ENCODE measurements at places on chromosomes 1 and 21.

DNA sequence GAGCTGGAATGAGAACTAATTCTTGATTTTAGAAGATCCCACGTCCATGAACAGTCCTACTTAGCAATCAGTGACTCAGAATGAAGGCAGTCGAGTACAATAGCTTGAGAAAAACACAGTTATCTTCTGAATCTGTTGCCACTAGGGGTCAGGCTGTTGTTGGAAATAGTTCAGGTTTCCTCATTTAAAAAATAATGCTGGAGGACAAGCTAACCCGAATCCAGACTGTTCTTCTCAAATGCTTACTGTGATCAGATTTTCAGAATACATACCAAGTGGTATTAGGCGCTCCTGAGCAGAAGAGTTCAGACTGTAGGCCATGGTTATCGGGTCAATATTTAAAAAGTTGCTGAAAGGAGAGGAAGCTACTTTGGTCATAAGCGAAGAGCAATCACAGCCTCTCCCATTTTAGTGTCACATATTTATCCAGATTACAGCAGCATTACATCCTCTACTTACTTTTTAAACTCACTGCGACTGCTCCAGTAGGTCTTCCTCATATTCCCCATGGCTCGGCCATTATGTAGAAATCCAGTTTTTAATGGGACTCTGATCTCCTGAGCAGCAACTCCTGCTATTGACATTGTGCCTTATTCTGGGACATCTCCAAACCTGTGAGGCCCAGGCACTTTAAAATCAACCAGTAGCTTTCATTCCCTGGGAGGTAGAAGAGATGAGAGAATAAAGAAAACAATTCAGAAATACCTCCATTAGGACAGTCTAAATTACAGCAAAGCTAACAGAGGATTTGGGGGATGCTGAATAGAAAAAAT is 10.9 kb downstream of the ERRFI1 start:
- DNase-seq: no peak

- DNase-seq: no peak
Measured at GRCh38 chr1:17232759-17233661, 15.9 kb upstream of the PADI3 start.

DNA sequence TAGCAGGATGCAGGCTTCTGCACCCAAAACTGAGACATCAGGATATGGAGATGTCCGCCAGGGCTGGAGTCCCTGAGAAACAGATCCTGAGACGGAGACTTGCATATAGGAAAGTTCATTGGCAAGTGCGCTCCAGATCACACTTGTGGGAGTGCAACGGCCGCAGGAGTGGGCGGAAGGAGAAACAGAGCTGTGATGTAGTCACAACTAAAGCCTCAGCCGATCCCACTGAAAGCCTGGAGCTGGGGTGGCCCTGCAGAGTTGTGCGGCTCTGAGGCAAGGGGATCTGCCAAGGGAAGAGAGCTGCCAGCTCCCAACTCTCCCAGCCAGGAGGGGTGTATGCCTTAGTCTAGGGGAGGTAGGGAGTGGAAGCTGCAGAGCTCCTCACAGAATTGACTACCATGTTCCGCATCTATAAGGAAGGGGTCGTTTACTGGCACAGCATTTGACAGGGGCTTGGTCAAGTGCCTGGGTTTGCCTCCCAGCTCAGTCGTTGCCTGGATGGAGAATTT is 42.1 kb upstream of the PLA2G2C start:
- DNase-seq: no peak

DNA sequence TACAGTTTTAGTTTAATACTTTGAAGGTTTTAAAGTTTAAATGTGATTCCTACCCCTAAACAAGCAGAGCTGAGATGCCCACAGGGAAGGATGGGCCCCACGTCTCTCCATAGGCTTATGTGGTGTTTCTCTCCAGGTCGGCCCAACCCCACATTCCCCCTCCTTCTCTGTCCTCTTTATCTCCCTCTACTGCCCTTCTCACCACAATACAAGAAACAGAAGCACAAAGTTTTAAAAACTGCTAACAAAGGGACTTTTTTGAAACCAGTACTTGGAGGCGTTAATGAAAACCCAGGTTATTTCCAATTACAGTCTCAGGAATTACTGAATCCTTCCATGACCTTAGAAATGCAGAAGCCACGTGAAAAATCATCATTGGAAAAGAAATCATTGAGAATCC is 324.0 kb downstream of the NTNG1 start:
- no peak for DNase-seq

DNA sequence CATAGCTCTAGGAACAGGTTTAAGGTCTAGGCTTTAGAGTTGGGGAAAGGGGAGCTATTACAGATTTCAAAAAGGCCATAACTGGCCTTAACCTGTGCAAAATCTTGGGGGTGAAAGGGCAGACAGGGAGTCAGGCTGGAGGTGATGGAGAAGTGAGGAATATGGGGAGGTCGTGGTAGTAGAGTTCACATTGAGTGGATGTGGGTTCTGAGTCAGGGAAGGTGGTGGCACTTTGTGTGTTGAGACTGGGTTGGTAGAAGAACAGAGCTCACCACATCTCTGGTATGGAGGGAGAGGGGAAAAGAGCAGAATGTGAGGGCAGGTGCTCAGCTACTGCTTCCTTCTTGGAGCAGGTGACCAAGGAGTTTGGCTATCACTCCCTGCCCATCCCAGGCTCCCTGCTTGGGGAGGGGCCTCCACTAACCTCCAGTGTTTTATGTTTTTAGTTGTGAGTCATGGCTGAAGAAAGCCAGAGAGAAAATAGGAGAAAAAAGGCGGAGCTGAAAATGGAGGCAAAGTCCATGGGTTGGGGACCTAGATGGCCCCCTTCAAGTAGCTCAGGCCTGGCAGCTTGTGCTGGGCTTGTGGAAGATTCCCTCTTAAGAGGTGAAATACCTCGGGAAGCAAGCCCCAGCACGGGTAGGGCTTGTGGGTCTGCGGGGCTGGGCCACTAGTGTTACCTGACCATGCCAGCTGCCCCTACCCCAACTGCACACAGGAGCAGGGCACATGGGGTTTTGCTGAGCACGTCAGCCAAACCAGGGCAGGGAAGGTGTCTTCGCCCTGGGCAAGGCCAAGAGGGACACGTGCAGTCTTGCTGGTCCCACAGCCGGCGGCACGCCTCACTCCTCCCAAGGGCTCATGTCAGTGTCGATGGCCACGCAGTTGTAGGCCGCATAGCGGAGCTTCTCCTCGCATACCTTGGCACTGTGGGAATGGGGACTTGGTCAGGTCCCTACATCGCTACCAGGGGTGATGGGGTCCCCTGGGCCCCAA is 8.2 kb downstream of the HECTD3 start:
- DNase-seq: no peak

DNA sequence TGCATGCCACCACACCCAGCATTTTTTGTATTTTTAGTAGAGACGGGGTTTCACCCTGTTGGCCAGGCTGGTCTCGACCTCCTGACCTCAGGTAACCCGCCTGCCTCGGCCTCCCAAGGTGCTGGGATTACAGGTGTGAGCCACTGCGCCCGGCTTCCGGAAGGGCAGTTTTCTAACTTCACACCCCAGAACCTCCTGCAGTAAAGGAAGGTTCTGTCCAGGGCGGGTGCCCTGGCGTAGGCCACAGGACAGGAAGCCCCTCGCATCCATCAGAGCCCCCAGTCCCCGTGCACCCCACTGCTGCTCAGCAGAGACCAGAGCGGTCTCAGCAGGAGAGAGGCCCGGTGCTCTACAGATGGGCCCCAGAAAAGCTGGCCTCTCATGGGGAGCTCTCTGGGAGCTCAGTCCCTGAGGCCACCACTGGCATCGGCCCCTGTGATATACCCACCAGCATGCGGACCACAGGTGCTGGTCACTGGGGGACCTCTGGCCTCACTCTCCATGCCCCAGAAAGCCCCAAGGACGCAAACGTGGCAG is 4.1 kb upstream of the DNMT3L start:
- DNase-seq: no peak

GRCh38 chr1:26686795-26687194 is 9.0 kb upstream of the ARID1A start:
- DNase-seq: no peak

DNA sequence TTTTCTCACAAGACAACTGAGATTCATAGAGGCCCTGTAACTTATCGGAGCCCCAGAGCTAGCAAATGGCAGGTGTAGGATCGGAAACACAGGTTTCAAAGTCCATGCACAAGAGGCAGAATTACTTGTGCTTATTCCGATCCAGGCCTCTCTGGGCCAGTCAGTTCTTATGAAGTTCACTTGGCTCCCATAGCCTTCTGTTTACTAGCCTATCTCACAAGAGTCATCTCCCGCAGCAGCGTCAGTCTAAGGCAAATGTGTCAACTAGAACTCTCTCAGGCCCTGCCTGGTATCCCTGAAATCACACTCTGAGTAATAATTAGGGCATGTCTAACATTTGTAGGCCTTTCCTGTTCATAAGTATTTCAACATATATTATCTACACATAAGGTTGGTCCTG is 43.3 kb downstream of the PHC2 start:
- DNase-seq: no peak

- no peak for DNase-seq
Measured at GRCh38 chr1:30899577-30900389, 8.8 kb downstream of the SDC3 start.

- DNase-seq: no peak
Measured at GRCh38 chr1:98260839-98261238, 340.0 kb upstream of the DPYD start.

DNA sequence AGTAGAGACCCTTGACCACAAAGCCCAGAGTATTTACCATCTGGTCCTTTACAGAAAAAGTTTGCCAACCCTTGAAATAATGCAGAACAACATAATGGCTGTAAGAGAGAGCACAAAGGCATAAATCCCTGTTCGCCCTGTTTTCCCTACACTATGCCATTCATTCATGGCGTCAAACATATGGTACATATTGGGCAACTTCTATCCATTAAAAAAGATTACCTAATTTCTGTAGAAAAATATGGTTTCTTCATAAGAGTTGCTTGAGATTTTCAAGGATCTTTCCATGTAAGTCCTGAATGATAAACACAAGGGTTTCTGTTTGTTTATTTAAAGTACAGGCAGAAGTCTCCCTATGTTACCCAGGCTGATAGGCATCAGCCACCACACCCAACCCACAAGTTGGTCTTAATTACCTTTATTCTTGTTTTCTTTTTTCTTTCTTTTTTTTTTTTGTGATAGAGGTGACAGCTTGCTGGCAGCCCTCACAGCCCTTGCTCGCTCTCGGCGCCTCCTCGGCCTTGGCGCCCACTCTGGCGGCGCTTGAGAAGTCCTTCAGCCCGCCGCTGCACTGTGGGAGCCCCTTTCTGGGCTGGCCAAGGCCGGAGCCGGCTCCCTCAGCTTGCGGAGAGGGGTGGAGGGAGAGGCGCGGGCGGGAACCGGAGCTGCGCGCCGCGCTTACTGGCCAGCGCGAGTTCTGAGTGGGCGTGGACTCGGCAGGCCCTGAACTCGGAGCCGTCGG is 68.3 kb upstream of the NR5A2 start:
- no peak for DNase-seq

DNA sequence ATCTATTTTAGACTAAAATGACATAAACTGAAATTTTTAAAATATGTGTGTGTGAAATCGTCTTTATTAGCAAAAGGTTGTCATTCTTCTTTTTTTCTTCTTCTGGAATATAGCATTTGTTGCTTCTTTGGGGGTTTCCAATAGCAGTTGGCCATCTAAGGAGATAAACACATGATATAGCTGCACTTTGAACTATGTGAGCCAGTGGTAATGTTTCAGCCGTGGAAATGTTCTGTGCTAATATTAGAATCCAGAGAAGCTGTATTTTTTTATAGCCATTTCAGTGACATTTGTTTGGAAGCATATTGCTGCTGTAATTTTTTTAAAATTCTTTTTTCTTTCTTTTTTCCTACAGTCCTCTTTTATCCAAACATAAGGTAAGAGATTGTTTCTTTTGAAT is 75.1 kb downstream of the CNST start:
- DNase-seq: no peak

DNA sequence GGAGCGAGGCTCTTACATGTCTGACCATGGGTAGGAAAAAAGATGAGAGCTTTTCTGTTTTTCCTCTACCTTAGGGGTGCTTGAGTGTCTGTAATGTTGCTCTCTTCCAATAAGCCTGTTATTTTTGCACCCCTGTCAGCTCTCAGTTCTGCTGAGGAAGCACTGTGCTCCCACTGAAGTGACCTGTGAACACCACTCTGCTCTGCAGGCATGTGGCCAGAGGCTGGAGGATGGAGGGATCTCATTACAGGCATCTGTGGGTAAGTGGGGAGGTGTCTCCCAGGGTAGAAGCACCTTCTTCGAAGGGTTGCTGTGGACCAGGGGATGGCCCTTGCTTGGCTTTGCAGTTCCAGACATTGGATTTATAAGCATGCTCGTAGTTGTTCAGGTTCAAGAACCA is 56.8 kb upstream of the RBM15 start:
- no peak for DNase-seq

- DNase-seq: no peak
Measured at GRCh38 chr1:170247751-170248521, 102.2 kb downstream of the NTMT2 start.

- no peak for DNase-seq
Measured at GRCh38 chr1:109897259-109897955, 13.2 kb upstream of the CSF1 start.

GRCh38 chr1:184531296-184531695 is 144.5 kb downstream of the C1orf21 start:
- no peak for DNase-seq

DNA sequence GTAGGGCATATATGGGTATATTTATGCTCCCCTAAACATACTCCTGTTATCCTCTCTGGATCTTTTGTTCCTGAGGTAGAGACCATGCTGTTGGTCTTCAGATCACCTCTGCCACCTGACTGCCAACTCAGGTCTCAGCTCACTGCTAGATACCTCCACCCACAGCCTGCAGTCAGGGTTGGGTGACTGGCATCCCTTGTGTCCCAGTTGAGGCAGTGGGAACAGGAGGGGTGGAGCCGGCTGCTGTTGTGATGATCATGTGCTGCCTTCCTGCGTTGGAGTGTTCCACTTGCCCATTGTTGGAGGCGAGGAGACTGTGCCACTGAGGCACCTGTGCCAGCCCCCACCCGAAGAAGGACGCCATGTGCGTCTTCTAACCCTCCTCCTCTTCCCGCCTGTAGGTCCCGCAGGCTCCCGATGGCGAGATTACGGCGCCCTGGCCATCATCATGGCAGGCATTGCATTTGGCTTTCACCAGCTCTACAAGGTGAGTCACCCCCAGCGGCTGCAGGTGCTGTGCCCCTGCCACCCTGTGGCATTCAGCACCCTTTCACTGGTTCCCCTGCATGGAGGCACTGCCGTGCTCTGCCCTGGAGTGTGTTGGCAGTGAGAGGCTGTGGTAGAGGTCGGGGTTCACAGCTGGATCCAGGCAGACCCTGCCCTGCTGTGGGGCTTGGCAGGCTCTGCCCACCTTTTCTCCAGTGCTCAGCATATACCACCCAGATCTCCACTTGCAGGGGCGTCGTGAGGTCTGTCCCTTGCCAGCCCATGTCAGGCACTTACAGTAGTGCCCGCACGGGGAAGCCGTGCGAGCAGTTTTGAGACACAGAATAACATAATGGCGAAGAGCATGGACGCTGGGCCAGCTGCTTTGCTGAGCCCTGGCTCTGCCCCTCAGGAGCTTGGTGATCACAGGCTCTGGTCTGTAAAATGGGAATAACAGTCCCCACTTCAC is 143.5 kb downstream of the PEX14 start:
- no peak for DNase-seq

- DNase-seq: peak; percentile 99
Measured at GRCh38 chr1:32886004-32886827, at the start of gene HPCA. TSS of gene HPCA (plus strand) at chr1:32886491. CDS start at chr1:32888899, 2,408 bp downstream.

All from H1 (cell line).